Renal cortical epithelial cell (primary cell): ENCODE measurements at places on chromosomes 4 and X. TPM values are rescaled to one million over a fixed set of nuclear protein-coding genes. Genes with fewer than 3 reads are reported as not detected.

GRCh38 chr4:141636771-141637460, 533 bp downstream of the IL15 start:
- peak; percentile 25 for DNase-seq

DNA sequence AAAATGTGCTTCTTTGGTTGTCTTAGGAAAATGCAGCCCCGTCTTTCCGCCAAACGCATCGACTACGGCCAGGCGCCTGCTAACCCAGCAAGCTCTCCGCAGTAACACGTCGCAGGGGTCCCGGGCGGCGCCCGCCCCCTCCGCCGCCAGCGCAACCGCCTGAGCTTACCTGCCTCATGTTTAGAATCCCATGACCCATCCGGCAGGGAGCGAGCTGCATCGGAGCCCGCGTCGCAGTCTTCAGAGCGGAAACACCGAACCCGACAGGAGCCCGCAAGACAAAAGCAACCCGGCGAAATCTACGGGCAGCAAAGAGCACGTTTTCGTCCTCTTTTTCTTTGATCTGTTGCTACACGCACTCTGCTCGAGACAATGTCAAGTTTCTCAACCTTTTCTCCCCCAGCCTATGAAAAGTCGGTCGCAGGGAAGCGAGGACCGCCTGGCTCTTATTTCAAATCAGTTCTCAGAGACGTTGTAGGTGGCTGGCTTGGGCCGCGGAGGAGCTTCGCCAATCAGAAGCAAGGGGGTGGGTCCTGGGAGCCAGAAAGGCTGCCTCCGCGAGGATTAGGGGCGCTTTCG, at the start of gene MID1:
TSS of gene MID1 (minus strand) at position 465 of the 579 bp plus-strand sequence. CDS start 53,038 bp downstream, outside the sequence.
- DNase-seq, result peak; percentile 66

- no peak for DNase-seq
These were observed 14.0 kb downstream of the PF4 start for GRCh38 chr4:73967866-73968265.

DNA sequence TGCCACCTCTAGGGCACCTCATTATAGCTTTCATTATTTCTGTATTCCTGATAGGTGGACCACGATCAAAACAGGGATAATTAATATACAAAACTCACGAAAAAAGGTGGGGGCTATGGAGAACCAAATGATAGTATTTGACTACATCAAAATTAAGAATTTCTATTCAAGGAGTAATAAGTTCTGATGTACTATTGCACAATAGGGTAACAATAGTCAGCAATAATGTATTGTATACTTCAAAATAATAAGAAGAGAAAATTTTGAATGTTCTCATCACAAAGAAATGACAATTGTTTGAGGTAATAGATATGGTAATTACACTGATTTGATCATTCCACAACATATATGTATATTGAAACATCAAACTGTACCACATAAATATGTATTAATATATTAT, 327.3 kb upstream of the TRAM1L1 start:
- no peak for DNase-seq

DNA sequence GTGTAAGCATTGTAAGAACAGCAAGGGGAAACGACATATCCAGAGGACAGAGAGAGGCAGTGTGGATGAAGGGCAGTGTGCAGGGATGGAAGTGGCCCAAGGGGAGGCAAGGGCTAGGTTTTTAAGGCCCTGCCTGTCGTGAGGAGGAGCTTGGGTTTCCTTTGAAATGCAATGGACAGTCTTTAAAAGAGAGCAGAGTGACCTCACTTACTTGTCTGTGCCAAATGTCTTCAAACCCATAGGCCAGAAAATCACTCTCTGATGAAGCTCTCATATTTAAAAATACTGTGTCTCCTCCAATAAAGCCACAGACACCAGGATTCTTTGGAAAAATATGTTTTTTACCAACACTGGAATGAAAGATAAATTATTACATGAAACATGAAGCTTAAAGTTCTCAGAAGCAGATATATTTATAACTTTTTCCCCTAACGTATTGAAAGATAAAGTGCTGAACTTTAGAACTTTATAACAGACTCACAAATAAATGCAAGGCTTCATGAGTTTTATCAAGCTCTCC, 19.2 kb upstream of the ATXN3L start:
- no peak for DNase-seq

DNA sequence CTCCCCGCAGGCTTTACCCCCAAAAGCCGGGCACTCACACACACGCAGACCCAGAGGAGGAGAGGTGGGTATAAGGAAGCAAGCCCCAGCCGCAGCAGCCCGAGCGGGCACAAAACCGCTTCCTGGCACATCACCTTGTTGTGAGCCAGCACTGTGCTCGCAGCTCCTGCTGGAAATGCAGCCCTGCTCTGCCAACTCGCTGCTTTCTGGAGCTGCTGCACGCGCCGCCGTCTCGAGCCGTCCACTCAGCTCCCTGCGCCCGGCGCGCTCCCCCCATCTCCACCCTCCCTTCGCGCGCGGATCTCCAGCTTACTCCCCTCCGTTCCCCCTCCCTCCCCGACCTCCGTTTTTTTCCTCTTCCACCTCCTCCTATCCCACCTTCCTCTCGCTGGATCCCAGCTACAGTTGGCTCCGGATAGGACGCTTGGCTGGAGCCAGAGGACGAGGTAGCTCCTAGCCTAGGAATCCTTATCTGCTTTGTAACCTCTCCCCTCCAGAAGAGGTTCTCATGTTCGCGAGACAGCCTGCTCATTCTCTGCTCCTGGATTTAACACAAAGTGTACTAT, at the start of gene SPOCK3:
TSS of gene SPOCK3 (minus strand) at position 179 of the 566 bp plus-strand sequence.
- DNase-seq, result peak; percentile 22

The LRBA gene
- total RNA-seq, result 93.1 and 119 TPM in 2 replicates

DNA sequence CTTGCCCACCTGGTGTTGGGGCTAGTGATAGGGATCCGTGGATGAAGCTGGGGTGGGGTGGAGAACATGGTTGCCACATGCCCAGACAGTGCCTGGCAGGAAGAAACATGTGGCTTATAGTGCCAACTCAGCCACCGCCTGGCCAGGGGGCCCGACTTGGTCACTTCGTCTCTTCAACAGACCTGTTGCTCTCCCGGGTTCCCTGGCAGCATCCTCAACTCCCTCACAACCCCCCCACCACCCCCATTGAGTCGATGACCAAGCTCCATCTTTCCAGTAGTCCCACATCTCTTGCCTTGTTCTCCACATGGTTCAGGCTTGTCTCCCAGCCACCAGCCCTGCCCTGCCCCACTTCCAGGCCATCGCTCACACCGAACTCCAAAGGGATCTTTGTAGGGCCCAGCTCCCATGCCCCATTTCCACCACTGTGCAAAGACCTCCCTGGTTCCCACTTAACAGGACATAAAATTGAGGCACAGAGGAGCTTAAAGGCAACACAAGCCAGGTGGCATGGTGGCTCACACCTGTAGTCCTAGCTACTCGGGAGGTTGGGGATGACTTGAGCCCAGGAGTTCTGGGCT, 7.8 kb downstream of the PNCK start:
- no peak for DNase-seq

GRCh38 chrX:15430076-15430475, 45.9 kb upstream of the VEGFD start:
- DNase-seq, result no peak

DNA sequence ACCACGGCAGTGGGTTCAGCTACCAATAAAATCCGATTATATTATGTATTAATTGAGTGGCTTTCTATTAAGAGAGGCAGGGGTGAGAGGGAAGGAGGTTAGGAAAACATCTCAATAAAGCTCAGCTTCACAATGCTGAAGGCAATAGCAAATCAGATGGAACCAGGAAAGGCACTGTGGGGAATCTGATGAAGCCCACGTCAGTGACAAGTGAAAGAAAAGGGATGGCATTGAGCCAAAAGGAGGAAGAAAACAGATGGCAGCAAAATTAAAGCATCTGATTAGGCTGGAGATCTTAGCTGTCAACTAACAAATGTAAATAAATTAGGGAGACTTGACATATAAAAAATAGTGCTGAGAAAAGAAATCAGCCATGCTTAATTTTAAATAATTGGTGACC, 180.9 kb downstream of the RASL11B start:
- DNase-seq, result no peak

The MUC7 gene
- total RNA-seq, result not detected in 2 replicates

DNA sequence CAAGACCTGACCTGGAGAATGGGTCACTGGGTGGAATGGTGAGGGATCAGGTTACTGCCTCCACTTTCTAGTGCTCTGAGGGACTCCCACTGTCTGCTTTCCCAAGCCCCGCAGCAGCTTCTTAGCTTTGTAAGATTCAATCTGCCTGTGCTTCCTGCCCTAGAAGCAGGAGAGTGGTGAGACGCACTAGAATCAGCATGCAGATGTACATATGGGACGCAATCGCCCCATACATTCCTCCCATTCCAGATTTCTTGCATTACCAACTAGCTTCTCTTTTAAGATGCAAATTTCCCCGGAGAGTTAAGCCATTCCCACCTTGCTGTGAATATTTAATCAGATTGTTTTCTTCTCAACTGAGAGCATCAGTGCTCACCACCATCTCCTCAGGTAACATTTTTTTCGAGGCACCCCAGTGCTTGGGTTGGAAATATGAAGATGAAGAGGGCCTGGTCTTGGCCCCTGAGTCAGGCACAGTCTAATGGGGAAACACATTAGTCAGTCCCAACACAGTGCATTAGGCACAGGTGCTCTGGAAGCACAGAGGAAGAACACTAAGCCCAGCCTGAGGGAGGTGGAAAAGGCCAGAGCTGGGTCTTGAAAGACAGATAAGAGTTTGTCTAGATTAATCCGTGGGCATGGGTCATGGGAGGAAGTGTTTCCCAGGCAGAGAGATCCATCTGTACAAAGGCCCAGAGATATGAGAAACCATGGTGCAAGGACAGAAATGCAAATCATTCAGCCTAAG, 66.7 kb upstream of the PRPS1 start:
- DNase-seq, result no peak

The CT45A6 gene
- total RNA-seq, result not detected in 2 replicates

- DNase-seq, result no peak
These were observed 592.5 kb upstream of the GRIA3 start for GRCh38 chrX:122591546-122591945.

DNA sequence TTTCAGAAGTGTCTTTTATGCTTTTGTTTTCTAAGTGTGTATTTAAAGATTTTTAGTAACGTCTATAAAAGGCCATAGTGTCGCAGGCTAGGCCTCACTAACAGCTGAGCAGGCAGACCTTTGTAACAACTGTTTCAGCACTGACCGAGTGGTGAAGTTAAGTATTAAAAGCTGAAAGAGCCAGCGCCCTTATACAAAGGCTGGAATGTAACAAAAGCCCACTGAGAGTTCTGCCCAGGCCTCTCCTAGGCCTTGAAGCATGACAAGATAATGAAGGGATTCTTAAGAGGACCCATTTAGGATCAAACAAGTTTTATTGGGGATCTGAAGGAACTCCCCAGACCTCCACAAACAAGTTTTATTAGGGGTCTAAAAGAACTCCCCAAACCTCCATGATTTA, 722.5 kb upstream of the PRKX start:
- DNase-seq, result no peak
